ENCODE measurements at places on chromosomes 1 and 21.

- no peak for DNase-seq
Observed at GRCh38 chr1:231272173-231272572, 31.2 kb downstream of the GNPAT start.

- DNase-seq, result no peak
Observed at GRCh38 chr1:25369241-25369640, 31.1 kb downstream of the TMEM50A start.

DNA sequence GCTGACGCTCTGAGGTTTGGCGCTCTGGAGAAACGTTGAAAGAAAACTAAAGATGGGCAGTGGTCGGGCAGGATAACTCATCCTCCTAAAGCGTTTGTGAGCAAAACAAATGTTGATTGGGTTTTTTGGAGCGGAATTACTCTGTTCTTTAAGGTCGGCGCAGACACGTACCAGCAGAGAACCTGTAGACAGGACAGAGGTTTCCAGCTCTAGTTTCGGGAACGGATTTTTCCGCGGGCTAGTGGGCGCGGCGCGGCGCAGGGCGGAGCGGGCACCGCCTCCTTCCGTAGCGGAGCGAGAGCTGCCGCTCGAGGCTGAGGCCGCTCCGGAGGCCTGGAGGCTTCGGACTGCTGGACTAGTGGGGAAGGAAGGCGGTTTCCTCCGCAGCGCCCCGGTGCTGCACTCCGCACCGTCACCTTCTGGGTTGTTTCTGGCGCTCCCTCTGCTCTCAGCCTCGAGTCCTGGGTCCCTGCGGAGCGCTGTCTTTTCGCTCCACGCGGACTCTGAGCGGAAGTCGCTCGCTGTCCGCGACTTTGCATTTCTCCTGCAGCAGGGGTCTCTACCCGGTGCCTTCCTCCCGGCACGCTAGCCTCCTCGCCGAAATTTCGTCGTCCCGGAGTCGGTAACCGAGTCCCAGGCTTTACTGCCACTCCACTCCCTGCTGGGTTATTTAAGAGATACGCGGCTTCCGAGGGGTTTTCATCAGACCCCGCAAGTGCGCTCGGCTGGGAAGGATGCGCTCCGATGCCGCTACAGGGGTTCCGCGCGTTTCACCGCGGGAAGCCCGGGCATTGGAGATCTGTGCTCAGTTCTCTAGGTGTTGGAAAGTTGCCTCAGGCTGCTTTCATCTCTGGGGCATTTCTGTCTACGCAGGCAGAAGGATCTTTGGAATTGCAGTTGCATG, 7.0 kb downstream of the FOXD2 start:
- no peak for DNase-seq

- DNase-seq, result no peak
Observed at GRCh38 chr1:8460132-8460544, 142.2 kb downstream of the SLC45A1 start.

DNA sequence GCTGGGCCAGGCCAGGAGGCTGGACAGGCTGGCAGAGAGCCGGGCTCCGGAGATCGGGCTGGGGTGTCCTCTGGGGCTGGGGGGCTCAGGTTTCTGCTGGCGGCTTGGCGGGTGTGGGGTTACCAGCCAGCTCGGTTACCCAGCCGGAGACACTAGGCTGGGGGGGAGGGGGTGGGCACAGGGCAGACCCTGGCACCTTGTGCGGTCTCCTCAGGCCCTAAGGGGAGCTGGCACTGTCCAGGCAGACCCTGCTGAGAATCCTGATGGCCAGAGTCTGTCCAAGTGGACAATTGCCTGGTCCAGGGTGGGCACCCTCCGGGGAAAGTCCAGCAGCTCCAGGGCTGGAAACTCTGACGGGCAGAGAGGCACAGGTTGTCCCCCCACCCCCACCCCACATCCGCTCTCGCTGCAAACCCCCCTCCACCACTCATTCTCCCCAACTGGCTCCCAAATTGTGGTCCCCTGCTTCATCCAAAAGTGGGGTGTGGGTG, 6.7 kb downstream of the ZBTB7B start:
- DNase-seq, result no peak

GRCh38 chr1:31647106-31647505, 2.4 kb upstream of the PEF1 start:
- DNase-seq, result no peak

All from H4 (cell line).